ENCODE measurements at places on chromosomes 5 and 9.

GRCh38 chr5:1536322-1536845 lies 12.6 kb upstream of the LPCAT1 start:
- peak; percentile 54 for DNase-seq

DNA sequence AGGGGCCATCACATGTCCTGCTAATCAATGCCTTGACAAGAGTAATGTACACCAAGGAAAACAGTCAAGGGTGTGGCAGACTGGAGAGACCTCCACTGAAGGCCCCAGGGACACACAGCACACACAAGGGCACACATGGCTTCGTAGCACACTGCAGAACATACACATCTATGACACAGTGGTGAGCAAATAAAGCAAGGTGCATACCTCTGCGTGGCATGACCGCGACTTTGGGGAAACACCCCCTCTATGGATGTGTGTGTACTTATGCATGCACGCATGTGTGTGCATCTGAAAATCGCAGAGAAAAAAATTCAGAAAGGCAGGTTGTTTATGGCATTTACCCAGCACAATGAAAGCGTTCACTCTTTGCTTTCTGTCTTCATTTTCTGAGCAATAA lies 20.5 kb downstream of the SEMA4D start:
- DNase-seq: no peak

DNA sequence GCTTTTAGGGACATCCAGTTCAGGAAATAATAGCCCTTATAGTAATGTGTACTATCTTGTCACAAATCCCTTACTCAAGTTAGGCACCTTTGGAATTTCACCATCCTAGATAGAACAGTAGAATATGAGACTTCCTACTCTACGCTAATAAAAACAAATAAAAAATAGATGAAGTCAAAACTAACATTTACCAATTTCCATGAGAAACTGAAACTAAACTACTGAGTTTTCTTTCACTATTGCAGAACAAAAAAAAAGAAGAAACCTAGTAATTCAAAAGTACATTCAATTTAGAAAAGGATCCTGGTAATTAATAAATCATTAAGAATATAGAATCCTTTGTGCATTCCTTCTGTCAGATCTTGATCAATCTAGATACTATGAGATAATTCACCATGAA lies 14.0 kb downstream of the STARD4 start:
- no peak for DNase-seq

GRCh38 chr5:170219615-170220014 lies 13.2 kb upstream of the C5orf58 start:
- DNase-seq: no peak

DNA sequence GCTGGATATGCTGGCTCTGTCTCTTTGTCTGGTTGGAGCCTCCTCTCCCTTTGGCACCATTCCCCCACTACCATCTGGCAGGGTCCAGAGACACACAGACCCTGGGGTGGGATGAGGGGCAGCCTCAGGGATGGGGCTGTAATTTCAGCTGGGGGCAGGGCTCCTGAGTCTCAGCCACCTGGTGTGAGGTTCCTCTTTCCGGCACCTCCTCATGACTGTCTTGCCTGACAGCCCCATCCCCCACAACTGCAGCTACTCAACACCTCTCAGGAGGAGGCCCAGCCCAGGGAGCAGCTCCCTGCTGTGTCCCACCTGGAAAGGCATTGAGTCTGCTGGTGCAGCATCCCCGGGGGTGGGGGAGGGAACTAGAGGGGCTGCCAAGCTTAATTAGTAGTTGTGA lies 11.7 kb upstream of the RPS14 start:
- DNase-seq: no peak

Measured in activated gamma-delta T cell treated with anti-CD3 and anti-CD28 coated beads, Interleukin-2, amount 50 U/mL, for 16 hours (primary cell).